Fibroblast of upper back skin (primary cell): ENCODE measurements at places on chromosomes 2 and 18.

DNA sequence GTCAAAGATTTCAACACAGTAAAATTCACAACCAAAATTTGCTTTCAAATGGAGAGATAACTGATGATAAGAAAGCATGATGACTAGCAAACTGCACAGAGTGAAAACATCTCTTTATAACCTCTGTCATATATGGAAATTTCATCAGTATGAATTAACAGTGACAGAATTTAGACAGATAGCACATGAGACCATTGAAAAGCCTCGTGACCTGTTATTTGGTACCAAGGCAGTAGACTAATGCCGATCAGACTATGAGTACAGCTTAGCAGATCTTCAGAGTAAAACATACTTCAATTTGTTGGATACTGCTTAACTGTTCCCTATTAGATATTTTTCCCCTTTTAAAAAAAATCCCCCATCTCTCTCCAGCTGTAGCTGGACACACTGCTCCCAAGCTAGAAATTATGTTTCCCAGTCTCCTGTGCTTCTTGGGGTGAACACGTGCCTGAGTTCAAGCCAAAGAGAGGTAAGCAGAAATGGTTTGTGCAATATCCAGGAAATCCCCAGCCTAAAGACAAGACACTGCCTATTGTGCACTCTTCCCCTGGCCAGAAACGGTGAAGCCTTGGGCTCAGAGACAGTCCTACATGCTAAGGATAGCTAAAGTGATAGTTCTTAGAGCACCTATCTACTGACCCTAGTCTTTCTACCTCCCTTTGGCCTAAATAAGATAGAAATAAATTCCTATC lies 256.1 kb downstream of the NCKAP5 start:
- DNase-seq = no peak

GRCh38 chr18:50879302-50880118 lies 592 bp downstream of the ME2 start:
- peak; percentile 38 for DNase-seq

GRCh38 chr2:213189001-213189899 lies 37.8 kb upstream of the IKZF2 start:
- peak; percentile 57 for DNase-seq

DNA sequence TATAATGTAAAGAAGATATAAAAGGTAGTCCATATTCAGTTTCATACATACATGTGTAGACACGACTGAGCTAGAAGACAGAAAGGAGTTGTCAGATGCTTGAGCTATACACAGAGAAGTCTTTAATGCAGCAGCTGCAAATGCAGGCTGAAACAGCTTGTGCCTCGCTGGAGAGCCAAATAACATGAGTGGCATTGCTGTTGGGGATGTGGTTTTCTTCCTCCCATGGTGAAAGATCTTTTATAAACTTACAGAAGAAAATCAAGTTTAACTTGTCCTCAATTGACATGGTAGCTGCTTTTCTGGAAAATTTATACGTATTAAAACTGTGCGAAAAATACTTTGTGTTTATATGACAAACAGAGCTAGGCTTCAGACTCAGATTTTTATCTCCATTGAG lies 16.4 kb upstream of the IL1R1 start:
- no peak for DNase-seq

DNA sequence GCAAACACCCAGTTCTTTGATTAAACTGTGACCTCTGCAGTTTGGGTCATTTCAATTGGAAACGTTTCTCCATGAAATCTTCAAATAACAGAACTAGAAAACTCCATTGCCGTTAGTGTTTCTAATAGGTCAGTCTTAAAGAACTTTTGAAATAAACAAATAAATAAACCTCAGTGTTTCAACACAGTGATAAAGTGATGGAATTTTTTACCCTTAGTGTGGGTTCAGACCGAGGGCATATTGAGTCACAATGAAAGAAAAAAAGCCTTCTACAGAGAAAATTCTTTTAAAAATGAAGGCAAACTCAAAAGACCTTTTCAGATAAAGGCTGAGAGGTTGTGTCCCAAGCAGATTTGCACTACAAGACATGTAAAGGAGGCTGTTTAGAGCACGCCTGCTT lies 149.6 kb downstream of the NCKAP5 start:
- no peak for DNase-seq

DNA sequence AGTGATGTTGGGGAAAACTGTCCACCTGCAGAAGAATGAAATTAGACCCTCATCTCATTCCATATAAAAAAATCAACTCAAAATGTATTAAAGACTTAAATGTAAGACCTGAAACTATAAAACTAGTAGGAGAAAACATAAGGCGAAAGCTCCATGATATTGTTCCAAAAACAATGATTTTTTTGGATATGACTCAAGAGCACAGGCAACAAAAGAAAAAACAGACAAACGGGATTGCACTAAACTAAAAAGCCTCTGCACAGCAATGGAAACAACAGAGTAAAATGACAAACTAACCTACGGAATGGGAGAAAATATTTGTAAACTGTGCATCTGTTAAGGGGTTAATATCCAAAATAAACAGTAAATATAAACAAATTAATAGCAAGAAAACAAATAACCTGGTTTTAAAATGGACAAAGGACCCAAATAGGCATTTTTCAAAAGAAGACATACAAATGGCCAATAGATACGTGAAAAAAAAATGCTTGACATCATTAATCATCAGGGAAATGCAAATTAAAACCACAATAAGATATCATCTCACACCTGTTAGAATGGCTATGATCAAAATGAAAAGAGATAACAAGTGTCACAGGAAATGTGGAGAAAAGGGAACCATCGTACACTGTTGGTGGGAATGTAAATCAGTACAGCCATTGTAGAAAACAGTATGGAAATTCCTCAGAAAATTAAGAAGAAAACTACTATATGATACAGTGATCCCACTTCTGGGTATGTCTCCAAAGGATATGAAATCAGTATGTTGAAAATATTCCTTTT lies 26.6 kb downstream of the LRRFIP1 start:
- DNase-seq = no peak

GRCh38 chr2:52810460-52810859 lies 957.1 kb upstream of the CHAC2 start:
- DNase-seq = peak; percentile 27

- peak; percentile 65 for DNase-seq
These were observed 298.9 kb downstream of the DSEL start for GRCh38 chr18:67217551-67218166.

- peak; percentile 98 for DNase-seq
These were observed 144.0 kb downstream of the TNS1 start for GRCh38 chr2:217858519-217859491.

- no peak for DNase-seq
These were observed 31.0 kb upstream of the GLI2 start for GRCh38 chr2:120704696-120705095.

DNA sequence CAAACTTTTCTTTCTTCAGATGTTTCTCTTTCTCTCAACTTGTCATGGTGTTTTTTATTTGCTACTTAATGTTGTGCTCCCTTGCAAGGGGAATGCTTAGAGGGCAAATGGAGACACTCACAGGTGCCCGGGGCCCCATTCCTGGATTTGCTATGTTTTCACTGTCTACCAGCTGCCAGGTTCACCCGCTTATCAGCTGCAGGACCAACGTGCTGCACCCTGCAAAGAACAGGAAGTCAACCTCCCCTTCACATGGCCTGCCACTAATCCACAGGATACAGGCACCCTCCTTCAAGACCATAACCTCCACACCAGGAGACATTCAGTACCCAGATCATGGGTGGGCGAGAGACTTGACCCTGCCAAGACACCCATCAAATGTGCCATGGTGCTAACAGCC lies 237.6 kb upstream of the STON1 start:
- DNase-seq = no peak

DNA sequence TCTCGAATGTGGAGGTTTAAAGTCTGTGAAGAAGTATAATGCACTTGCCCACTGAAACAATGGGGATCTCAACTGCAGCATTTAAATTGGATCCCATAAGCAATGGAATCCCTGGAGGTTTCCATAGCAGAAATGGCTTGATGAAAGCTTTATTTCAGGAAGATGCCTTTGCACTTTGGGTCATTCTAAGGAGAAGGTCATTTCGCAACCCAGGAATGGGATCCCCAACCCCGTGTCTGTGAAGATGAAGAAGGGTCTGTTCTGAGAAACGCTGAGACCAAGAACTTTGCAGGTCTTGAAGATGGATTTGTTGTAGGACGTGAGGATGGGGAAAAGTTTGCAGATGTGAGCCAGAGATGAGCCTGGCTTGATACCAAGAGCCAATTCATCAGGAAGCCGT lies 1.8 kb upstream of the KCNG3 start:
- DNase-seq = no peak

GRCh38 chr2:54310311-54310710 lies 54.3 kb upstream of the TSPYL6 start:
- DNase-seq = peak; percentile 47

DNA sequence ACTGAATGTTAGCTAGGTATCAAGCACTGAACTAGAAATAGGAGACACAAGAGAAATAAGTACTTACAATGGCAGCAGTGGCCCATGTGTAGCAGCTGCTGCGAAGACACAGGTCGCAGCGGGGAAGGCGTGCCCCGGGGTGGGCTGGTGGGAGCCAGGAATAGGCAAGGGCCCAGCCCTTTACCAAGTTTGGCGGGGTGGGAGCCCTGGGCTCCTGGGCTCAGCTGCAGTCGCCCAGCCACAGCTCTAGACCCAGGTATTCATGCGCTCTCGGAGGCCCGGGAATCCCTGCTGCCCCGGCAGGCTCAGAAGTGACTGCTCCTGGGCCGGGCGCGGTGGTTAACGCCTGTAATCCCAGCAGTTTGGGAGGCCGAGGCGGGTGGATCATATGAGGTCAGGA lies 1287.3 kb downstream of the CNTNAP5 start:
- DNase-seq = no peak
